Right atrium auricular region (tissue), 2 donors: ENCODE measurements at places on chromosomes 2 and 18. TPM values are rescaled to one million over a fixed set of nuclear protein-coding genes. Genes with fewer than 3 reads are reported as not detected.

DNA sequence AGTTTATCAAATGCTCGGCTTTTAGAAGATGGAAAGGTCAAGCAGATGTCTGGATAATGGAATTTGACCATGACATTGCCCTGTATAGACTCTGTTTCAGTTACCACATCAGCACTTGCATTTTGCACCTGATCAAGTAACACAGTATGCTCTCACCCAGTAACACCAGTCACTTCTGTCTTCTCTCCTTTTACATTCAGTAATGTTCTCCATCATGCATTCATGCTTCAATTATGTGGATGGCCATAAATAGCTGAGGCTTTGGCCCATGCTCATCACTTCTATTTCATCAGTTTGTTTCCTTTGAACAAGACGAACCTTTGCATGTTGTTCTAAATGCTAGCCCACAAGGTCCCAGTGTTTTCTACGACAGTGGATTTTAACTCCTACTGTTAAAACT lies 322.9 kb upstream of the ACVR2A start:
- no peaks in the 10 kb centered on the region for H3K36me3 ChIP-seq
- no peak for DNase-seq
- no peak overlapping the region for H3K4me3 ChIP-seq
- no peaks in the 10 kb centered on the region for H3K4me1 ChIP-seq

DTNA gene
- 114 TPM for total RNA-seq

DNA sequence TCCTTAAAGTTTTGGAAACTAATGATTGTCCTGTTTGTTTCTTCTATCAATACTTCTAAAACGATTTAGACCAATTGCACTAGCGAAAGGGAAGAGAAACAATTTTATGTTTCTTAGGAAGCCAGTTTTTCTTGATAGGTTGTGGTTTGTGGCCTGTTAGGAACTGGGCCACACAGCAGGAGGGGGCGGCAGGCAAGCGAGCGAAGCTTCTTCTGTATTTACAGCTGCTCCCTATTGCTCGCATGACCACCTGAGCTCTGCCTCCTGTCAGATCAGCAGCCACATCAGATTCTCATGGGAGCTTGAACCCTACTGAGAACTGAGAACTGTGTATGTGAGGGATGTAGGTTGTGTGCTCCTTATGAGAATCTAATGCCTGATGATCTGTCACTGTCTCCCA lies 201.5 kb upstream of the PXDN start:
- H3K36me3 ChIP-seq: no peaks in the 10 kb centered on the region
- H3K27ac ChIP-seq: no peak overlapping the region
- no peak overlapping the region for H3K4me3 ChIP-seq
- no peak for DNase-seq
- H3K4me1 ChIP-seq: no peaks in the 10 kb centered on the region

- no peak for DNase-seq
- H3K27me3 ChIP-seq: no peaks in the 10 kb centered on the region
Measured at GRCh38 chr2:43467891-43468290, 127.9 kb downstream of the THADA start.

DNA sequence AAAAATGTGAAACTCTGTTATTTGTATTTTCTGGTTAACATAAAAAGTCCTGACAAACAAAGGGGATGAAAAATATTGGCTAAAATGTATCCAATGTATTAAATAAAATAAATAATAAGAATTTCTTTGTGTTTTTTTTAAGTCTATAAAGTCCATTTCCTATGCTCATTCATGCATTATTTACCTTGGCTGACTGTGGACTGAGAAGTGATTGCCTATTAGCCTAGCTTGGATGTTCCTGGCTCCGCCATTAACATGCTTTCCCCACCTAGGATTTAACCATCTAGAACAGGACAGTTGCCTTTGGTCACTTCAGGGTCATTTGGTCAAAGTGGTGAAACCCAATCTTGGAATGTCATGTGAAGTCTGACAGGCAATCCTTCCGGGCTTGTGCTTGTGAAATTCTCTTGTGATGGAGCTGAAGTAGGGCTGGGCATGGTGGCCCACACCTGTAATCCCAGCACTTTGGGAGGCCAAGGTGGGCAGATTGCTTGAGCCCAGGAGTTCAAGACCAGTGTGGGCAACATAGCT lies 60.4 kb upstream of the TANC1 start:
- H3K27me3 ChIP-seq: no peaks in the 10 kb centered on the region
- no peak overlapping the region for H3K4me3 ChIP-seq
- no peaks in the 10 kb centered on the region for H3K4me1 ChIP-seq
- DNase-seq: no peak
- no peaks in the 10 kb centered on the region for H3K36me3 ChIP-seq
- H3K27ac ChIP-seq: no peak overlapping the region

VWA3B gene
- not detected for total RNA-seq
